ENCODE measurements at places on chromosomes 4 and X.

DNA sequence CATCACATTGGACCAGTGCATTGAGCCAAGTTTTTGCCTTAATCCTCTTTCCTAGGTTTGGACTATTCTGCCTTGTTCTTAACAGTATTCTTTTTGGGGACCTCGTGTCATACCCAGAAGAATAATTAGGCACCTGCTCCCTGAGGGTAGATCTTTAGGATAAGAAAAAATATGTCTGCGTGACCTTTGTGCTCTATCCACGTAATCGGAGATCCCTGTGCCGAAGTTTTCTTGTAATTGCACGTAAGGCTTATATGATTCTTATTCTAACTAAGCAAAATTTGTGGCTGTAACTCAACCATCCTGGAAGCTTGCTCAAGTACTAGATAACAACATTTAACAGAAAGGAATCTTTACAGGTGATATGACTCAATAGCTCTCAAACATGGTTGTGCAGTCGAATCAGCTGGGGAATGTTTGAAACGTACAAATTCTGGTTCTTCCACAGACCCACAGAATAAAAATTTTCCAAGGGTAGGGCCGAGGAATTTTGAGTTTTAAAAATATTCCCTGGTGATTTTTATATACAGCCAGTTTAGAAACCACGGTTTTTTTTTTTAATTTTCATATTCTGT, 344.3 kb downstream of the GBA3 start:
- no peaks in the 10 kb centered on the region for H3K27me3 ChIP-seq
- no peaks in the 10 kb centered on the region for H3K4me1 ChIP-seq
- no peak overlapping the region for H3K27ac ChIP-seq
- no peaks in the 10 kb centered on the region for H3K36me3 ChIP-seq
- no peak overlapping the region for H3K4me3 ChIP-seq

GRCh38 chr4:79514621-79515329, 106.7 kb upstream of the GK2 start:
- no peak for DNase-seq
- no peaks in the 10 kb centered on the region for H3K36me3 ChIP-seq
- H3K27ac ChIP-seq: no peak overlapping the region
- H3K4me3 ChIP-seq: peak overlapping the region; percentile 24

- H3K27me3 ChIP-seq: no peaks in the 10 kb centered on the region
- H3K36me3 ChIP-seq: peaks cover 51% of the 10 kb centered on the region
These were observed 69.7 kb upstream of the MSANTD1 start for GRCh38 chr4:3179126-3179706.

DNA sequence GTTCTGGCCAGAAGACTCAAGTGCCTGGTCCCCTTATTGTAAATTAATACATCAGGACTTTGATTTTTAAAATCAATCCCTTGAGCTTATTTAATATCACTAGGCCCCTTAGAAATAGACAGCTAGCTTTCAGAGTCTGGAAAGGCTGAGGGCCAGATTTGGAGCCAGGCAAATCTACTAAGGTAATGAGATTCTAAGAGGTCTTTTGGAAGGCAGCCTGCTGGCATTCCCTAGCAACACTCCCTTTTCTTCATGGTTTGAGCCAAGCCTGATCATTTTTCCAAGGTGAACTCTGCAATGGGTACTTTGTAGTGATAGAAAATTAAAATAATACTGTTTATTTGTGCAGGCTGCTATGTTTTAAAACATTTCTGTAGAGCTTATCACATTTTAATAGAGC, 378.5 kb downstream of the FAT4 start:
- no peaks in the 10 kb centered on the region for H3K4me1 ChIP-seq
- no peak overlapping the region for H3K4me3 ChIP-seq
- H3K27me3 ChIP-seq: no peaks in the 10 kb centered on the region
- no peak overlapping the region for H3K27ac ChIP-seq
- no peaks in the 10 kb centered on the region for H3K36me3 ChIP-seq

GRCh38 chr4:154854362-154854761, 73.3 kb downstream of the RBM46 start:
- H3K4me1 ChIP-seq: no peaks in the 10 kb centered on the region
- no peak for DNase-seq
- no peak overlapping the region for H3K27ac ChIP-seq
- H3K4me3 ChIP-seq: no peak overlapping the region
- H3K36me3 ChIP-seq: no peaks in the 10 kb centered on the region

GRCh38 chr4:114807759-114808404, 209.3 kb downstream of the UGT8 start:
- no peak overlapping the region for H3K27ac ChIP-seq
- H3K27me3 ChIP-seq: no peaks in the 10 kb centered on the region
- H3K4me1 ChIP-seq: no peaks in the 10 kb centered on the region
- DNase-seq: no peak
- H3K4me3 ChIP-seq: no peak overlapping the region

DNA sequence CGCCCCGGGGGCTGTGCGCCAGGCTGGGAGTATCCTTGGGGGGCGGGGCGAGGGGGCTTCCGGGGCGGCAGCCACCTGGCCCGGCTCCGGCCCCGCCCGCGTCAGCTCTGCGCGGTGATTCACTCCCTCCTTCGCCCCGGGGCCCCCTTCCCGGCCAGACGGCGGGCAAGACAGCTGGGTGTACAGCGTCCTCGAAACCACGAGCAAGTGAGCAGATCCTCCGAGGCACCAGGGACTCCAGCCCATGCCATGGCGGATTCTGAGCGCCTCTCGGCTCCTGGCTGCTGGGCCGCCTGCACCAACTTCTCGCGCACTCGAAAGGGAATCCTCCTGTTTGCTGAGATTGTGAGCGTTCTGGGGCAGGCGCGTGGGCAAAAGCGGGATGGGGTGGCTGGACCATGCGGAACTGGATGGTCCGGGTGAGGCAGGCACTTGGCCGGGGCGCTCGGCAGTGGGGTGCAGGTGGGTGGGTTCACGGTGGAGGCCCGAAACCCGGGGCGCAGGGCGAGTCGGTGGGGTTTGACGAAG, at the start of gene PLP2:
PLP2 (plus strand) TSS at position 147 of the 528 bp plus-strand sequence; CDS start at position 250, 103 bp downstream.
- peaks cover 5% of the 10 kb centered on the region for H3K4me1 ChIP-seq
- peaks cover 9% of the 10 kb centered on the region for H3K36me3 ChIP-seq
- H3K4me3 ChIP-seq: peak within 1 kb of the TSS; percentile 87
- peak within 1 kb of the TSS; percentile 92 for H3K27ac ChIP-seq
- no peak for DNase-seq

DNA sequence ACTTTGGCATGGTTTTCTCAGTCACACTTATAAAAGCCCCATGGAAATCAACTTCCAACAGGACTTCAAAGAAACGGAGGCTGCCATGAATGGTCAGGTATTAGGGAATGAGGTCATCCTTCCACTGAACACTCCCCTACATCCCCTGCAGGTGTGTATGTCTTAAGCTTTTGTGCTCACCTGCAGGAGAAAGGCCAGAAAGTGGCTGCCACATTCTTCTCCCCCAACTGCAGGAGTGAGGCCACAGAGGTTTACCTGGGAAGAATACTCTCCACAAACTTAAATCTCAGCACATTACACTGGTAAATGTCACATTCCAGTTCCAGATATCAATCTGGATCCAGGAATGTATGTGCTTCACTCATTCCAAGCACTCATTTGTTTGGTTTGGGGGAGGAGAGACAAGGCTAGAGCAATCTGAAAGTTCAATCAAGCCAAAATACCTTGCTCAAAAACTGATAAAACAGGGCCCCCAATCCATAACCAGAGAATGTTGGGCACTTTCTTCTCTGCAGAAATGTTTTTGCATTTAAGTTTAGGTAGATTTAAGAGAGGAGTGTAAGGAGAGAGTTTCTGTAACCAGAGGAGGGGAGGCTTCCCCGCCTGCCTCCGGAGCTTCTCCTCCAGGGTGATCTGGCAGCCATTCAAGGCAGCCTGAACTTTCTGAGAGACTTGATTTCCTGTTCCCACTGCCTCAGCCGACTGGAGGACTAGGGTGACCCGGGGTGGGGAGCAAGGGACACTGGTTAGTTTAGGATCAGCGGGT, 15.4 kb downstream of the FAM9C start:
- H3K4me1 ChIP-seq: peaks cover 15% of the 10 kb centered on the region
- H3K27ac ChIP-seq: no peak overlapping the region
- H3K36me3 ChIP-seq: no peaks in the 10 kb centered on the region
- no peaks in the 10 kb centered on the region for H3K27me3 ChIP-seq

GRCh38 chr4:139568206-139568955, 12.4 kb upstream of the SETD7 start:
- no peaks in the 10 kb centered on the region for H3K27me3 ChIP-seq
- H3K4me3 ChIP-seq: no peak overlapping the region
- no peaks in the 10 kb centered on the region for H3K4me1 ChIP-seq
- no peaks in the 10 kb centered on the region for H3K36me3 ChIP-seq
- DNase-seq: no peak
- H3K27ac ChIP-seq: no peak overlapping the region

DNA sequence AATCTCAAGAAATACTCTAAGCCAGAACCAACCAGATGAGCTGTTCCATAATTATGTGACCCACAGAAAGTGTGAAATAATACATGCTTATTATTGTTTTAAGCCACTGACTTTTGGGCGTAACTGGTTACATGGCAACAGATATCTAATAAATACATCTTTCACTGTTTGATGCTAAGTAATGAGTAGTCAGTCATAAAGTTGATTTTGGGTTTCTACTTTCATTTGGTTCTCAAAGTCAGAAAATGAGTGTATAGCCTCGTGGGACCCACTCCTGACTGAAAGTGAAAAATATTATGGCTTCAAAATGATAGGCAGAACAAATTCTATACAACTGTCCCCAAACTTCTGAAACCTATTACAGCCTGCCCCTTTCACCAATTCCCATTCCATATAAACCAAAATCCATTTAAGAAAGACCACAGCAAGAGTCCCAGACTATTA, 88.0 kb upstream of the CBR4 start:
- H3K27ac ChIP-seq: peak overlapping the region; percentile 9
- no peaks in the 10 kb centered on the region for H3K36me3 ChIP-seq
- H3K4me3 ChIP-seq: no peak overlapping the region
- H3K4me1 ChIP-seq: peaks cover 18% of the 10 kb centered on the region
- no peaks in the 10 kb centered on the region for H3K27me3 ChIP-seq

Measured in thoracic aorta (tissue), 2 donors.